ENCODE measurements at places on chromosomes 5 and 9. TPM values are rescaled to one million over a fixed set of nuclear protein-coding genes. Genes with fewer than 3 reads are reported as not detected.

Gene PCDHGC4
- total RNA-seq, result 0.90 TPM

Gene MYMK
- not detected for total RNA-seq

Gene STARD4
- total RNA-seq, result 53.4 TPM

Gene DENND4C
- total RNA-seq, result 63.0 TPM

Gene PROB1
- total RNA-seq, result 0.51 TPM

Gene SHC3
- total RNA-seq, result 0.26 TPM

Gene STKLD1
- under 0.01 TPM for total RNA-seq

Gene RNF183
- 0.38 TPM for total RNA-seq

Gene LHX3
- total RNA-seq, result not detected

Gene NFX1
- total RNA-seq, result 19.2 TPM

Gene SLC34A3
- not detected for total RNA-seq

Gene ANKRD20A1
- 0.26 TPM for total RNA-seq
